ENCODE measurements at places on chromosomes 13 and 19. TPM values are rescaled to one million over a fixed set of nuclear protein-coding genes. Genes with fewer than 3 reads are reported as not detected.

Gene GNG8
- not detected for total RNA-seq

Gene OR10H1
- total RNA-seq, result not detected

Gene FAM216B
- total RNA-seq, result not detected

Gene FCER2
- not detected for total RNA-seq

Gene CRX
- total RNA-seq, result not detected

Gene TMEM255B
- 9.2 TPM for total RNA-seq

Gene CAPNS1
- 284 TPM for total RNA-seq

Gene ZIC2
- not detected for total RNA-seq

Gene TTC9B
- not detected for total RNA-seq

Gene ZNF266
- 27.3 TPM for total RNA-seq
